ENCODE measurements at places on chromosomes 5 and 9.
A peak's percentile ranks its signal among the peaks of the same experiment; 100 is the strongest.

- DNase-seq = no peak
Observed at GRCh38 chr5:30458681-30459080, 734.8 kb upstream of the CDH6 start.

DNA sequence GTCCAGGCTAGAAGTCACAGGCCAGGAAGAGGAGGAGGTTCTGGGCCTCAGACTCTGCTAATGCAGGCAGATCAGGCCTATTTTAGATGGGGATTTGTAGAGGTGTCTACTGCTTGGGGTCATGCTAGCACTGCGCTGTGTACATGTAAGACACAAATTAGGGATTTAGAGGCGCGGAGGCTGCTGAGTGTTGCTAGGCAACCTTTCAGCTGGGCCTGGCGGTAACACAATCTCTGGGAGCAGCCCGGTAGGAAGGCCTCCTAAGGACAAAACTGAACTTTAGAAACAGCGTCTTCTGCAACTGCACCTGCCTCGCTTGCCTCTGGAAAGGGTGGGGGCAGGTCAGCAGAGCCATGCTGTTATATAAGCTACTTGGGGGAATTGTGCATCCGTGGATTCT is 147.9 kb downstream of the MACROH2A1 start:
- DNase-seq = peak; percentile 64

- DNase-seq = no peak
Observed at GRCh38 chr9:71333321-71333720, 211.9 kb upstream of the TRPM3 start.

- DNase-seq = no peak
Observed at GRCh38 chr9:100466829-100467221, 6.1 kb upstream of the TMEFF1 start.

GRCh38 chr9:89752154-89752553 is 147.3 kb downstream of the GADD45G start:
- no peak for DNase-seq

DNA sequence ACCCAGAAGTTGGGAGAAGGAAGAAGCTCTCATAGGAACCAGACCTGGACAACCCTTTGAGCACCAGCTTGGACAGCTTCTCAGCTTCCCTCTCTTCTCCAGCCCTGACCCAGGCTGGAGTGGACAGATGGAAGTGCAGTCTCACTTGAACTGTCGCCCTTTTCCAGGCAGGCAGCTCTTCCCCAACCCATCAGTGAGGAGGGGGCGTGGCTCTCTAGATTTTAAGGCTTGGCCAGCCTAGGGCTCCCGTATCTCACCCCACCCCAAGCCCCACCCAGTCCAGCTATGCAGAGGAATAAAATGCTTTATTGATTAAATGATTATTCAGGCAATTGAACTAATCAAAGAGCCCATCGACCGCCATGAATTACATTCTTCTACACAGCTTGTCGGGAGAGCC is 2.2 kb downstream of the PAX5 start:
- DNase-seq = no peak

DNA sequence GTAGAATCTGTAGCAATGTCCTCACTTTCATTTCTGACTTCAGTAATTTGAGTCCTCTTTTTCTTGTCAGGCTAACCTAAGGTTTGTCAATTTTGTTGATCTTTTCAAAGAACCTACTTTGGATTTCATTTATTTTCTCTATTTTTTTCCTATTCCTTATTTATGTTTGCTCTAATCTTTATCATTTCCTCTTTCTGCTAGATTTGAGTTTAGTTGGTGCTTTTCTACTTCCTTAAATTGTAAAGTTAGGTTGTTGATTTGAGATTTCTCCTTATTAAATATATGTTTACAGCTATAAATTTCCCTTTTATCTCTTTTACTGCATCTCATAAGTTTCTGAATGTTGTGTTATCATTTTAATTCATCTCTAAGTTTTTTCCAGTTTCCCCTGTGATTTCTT is 75.1 kb upstream of the FAM120A start:
- DNase-seq = no peak

- no peak for DNase-seq
Observed at GRCh38 chr5:160788102-160788660, 63.8 kb downstream of the ATP10B start.

DNA sequence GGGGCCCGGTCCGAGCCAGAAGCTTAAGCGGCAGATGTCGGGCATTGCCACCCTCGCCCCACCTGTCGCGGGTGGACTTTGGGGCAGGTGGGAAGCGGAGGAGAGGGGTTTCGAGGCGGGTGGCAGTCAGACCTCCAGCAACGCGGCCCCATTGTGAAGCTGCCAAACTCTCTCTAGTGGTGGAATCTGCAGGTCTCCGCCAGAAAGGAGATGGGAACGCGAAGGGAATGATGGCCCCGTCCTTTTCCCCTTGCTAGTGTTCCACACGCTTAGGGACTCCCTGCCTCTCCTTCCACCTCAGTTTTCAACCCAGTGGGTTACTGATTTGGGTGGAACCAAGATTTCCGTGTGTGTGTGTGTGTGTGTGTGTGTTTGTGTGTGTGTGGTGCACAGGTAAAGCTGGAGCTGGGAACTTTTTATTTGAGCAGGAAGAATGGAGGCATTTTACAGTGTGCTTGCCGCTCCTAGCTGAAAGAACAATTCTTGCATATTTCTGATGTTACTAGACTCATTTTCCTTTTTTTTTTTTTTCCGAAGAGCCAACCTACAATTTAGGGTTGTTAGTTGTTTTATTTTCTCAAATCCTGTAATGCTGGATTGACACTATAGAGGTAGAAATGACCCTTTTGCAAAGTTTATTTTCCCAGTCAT is 1.3 kb downstream of the MACIR start:
- peak; percentile 45 for DNase-seq

All from umbilical cord (tissue), 2 donors.